Kasumi-1 (cell line): ENCODE measurements at places on chromosomes 3 and 15.

GRCh38 chr3:194941956-194942511 lies 256.4 kb downstream of the FAM43A start:
- no peak for DNase-seq

- DNase-seq, result no peak
These were observed 107.0 kb downstream of the CPN2 start for GRCh38 chr3:194244167-194244566.

DNA sequence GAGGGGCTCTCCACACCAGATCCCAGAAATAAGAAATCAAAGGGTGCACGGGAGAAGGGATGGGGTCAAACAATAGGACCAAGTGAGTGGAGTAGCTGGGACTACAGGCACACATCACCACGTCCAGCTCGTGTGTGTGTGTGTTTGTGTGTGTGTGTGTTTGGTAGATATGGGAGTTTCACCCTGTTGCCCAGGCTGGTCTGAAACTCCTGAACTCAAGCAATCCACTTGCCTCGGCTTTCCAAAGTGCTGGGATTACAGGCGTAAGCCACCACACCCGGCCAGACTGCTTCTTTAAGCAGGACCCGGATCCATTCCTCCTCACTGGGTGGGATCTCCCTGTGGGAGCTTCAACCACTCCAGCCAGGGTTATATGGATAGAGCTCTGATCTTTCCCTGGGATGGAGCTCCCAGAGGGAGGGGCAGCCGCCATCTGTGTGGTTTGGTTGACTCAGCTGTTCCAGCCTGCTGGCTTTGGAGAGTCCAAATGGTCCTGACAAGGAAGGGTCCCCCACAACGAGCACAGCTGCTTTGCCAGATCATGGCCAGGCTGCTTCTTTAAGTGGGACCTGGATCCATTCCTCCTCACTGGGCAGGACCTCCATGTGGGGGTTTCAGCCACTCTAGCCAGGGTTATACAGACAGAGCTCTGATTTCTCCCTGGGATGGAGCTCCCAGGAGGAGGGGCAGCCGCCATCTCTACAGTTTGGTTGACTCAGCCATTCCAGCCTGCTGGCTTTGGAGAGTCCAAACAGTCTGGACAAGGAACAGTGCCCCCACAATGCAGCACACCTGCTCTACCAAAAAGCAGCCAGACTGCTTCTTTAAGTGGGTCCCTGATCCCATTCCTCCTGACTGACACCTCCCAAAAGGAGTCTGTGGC lies 9.1 kb upstream of the AVEN start:
- no peak for DNase-seq

DNA sequence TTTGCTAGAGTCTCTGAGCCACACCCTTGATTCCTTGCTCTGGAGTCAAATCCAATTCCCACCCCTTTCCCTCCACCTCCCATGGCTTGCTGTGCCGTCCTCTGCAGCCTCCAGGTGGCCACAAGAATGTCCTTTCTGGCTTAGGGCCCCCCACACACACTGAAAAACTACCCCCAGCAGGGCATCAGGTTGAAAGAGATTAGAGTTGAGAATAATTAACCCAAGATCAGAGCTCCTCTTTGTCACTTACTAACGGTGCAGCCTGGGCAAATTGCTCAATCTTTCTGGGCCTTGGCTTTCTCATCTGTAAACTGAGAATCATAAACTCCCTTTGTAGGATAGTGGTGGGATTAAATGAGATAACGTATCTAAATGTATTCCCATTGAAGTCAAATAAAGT lies 78.5 kb downstream of the MRPL46 start:
- DNase-seq, result no peak

DNA sequence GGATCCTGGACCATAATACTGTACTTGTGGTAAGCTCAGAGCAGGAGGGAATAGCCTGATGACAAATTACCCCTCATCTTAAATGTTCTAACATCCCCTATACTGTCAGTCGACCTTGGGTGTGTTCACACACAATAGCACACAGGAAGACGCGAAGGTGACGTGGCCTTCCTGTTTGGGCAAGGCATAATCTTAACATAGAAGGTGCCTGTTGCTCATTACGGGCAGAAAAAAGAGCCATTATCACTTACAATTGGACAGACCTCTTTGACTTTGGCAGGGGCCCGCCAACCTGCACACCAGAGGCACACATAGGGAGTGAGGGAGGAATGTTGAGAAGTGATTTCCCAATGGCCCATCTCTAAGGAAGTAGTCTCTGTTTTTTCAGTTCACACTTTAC lies 144.2 kb downstream of the ANO10 start:
- DNase-seq, result no peak

GRCh38 chr3:153513236-153513635 lies 351.2 kb downstream of the RAP2B start:
- peak; percentile 37 for DNase-seq

- DNase-seq, result no peak
These were observed 57.1 kb downstream of the SNTN start for GRCh38 chr3:63709576-63709975.

- peak; percentile 63 for DNase-seq
These were observed 471 bp downstream of the NKIRAS1 start for GRCh38 chr3:23916152-23916885.

DNA sequence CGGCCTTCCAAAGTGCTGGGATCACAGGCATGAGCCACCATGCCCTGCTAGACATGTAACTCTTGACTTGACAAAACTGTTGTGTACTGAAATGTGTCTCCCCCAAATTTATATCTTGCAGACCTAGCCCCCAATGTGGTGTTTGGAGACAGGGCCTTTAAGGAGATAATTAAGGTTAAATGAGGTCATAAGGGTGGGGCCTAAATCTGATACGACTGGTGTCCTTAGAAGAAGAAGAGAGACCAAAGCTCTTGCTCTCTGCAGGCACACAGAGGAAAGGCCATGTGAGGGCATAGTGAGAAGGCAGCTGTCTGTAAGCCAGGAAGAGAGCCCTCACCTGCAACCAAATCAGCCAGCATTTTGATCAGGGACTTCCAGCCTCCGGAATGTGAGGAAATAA lies 361.3 kb downstream of the SV2B start:
- DNase-seq, result no peak

DNA sequence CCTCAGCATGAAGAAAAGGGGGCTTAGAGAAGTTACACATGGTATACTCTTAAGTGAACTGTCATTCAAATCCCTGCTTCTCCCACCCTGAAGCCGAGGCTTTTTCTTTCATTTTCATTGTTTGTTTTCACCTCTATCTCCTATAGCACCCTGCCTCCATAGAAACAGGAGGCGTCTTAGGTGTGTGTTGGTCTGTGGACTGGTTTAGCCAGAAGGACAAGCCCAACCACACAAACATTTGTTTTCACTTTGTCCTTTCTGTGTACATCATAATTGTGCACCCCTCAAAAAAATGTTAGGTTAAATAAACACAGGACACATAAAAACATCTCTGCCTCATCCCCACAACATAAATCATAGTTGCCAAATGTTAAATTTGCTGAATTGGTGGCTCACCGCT lies 73.3 kb upstream of the UBE2E2 start:
- DNase-seq, result no peak

DNA sequence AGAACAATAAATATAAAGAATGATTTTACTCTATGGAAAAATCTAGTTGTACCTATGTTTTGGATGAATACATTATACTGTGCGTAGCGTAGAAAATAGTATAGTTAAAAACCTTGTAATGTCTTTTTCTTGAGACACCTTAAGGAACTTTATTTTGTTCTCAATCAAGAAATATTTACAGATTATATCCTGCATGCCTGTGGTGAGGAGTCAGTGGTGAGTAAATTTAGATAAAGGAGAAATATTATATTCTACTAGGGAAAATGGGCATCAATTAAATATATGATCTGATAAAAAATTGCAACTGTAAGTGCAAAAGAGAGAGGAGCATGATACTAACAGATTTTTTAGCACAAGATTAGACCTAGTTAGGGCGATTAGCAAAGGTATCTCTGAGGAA lies 157.7 kb downstream of the RBMS3 start:
- DNase-seq, result no peak

GRCh38 chr3:72445827-72446217 lies 402.4 kb downstream of the SHQ1 start:
- peak; percentile 20 for DNase-seq

- DNase-seq, result no peak
These were observed 618.0 kb upstream of the ADAMTS9 start for GRCh38 chr3:65305836-65306235.

DNA sequence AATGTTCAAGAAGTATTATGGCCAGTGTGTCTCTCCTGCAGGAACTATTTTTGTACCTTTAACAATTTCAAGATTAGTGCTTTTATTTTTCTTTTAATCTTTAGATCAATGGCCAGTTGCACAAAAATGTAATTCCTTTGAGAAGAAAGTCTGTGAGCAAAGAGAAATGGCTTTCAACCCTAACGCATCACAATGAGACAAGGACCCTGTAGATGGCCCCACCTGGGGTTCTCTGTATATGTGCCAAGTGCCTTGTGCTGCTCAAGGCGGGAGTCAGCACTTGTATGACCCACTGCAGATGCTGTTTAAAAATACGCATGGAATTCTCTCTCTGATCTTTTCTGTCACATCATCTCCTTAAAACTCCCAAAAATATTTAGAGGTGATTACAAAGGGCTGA lies 453.4 kb downstream of the OCA2 start:
- no peak for DNase-seq

DNA sequence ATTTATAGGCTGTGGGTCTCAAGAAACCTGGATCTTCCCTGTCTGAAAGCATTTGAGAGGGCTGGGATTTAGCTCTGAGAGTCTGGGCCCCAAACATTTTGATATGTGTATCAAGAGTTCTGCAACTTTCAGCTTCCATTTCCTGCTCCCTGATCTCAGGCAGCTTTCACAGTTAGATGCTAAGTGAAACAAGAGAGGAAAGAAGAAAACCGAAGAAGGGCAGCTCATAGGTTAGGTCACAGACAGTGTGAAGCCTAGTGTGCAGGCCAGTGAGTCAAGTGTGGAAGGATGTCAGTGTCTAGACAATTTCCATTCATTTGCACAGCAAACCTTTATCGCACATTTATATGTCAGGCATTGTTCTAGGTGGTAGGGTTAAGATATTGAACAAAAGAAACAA lies 173.6 kb upstream of the PROK2 start:
- DNase-seq, result no peak

DNA sequence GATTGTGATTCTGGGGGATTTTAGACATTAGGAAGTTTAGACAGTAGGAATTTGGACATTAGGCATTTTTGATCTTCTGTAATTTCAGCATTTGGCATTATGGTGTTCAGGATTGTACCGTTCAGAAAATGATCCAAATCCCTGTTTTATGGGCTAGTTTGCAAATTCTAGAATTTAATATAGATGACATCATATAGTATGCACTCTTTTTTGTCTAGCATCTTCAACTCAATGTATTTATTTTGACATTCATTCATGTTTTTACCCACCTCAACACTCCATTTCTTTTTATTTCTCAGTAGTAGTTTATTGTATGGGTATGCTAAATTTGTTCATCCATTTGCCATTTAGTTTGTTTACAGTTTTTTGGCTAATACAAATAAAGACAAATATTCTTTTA lies 105.3 kb upstream of the ZPLD1 start:
- DNase-seq, result no peak

- DNase-seq, result no peak
These were observed 176.1 kb downstream of the NEK10 start for GRCh38 chr3:27193056-27193455.

- DNase-seq, result peak; percentile 66
These were observed 229.0 kb downstream of the OXSM start for GRCh38 chr3:26018889-26019288.

DNA sequence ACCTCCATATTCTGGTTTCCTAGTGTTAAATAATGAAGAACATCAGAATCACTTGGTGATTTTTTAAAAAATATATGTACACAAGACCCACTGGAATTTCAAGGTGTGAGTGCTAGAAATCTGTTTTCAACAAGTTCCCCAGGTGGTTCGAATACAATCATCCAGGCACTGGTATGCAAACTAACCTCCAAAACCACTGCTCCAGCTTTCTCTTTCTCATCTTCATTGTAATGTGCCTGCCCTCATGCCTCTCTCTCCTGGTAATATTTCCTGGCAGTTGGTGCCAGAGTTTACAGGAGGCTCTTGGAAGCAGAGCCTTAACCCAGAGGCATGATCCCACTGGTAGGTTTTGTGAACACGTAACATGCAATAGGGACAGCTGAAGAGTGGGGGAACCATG lies 163.1 kb upstream of the MANF start:
- no peak for DNase-seq

GRCh38 chr3:132145833-132146232 lies 111.0 kb upstream of the CPNE4 start:
- DNase-seq, result no peak

DNA sequence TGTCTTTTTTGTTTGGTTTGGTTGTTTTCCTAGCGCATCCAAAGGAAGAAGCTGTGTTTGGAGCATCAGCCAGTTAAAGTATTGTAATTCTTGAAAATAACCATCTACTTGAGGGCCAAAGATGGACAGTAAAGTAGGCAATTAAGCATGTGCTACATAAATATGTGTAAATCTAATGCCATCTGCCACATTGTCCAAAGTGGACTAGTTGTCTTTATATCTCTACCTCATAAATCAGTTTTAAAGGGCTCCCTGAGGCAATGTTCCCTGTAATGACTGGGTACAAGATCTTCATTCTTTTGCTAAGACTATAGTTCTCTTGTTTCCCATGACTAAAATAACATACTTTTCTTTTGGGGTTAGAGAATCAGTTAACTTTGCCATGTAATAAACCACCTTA lies 460.0 kb upstream of the RARB start:
- DNase-seq, result no peak

GRCh38 chr15:52668133-52668532 lies 11.1 kb downstream of the ATOSA start:
- DNase-seq, result no peak

- DNase-seq, result no peak
These were observed 85.6 kb downstream of the FRMD4B start for GRCh38 chr3:69300296-69300695.

GRCh38 chr15:83695901-83696425 lies 42.0 kb downstream of the ADAMTSL3 start:
- no peak for DNase-seq

DNA sequence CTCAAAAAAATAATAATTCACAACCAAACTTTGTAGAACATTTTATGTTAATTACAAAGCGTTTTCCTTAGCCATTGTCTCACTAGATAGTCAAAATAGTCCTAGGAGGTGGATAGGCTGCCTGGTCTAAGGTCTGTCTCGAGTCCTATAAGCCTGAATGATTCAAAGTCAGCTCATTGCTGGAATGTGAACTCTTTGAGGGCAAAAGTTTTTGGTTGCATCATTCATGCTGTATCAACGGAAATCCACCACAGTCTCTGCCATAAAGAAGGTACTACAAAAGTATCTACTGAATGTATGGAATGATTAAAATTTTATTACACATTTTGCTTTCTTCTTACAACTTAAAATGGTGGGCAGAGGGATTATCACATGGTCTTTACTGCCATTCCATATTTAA lies 387.3 kb upstream of the RARB start:
- no peak for DNase-seq

GRCh38 chr3:168314166-168314565 lies 218.4 kb upstream of the GOLIM4 start:
- no peak for DNase-seq

- DNase-seq, result no peak
These were observed 54.4 kb downstream of the ANXA2 start for GRCh38 chr15:60343221-60343970.

GRCh38 chr3:178385280-178385952 lies 150.8 kb upstream of the KCNMB2 start:
- DNase-seq, result peak; percentile 59
